ENCODE measurements at places on chromosomes 3 and 15. TPM values are rescaled to one million over a fixed set of nuclear protein-coding genes. Genes with fewer than 3 reads are reported as not detected.

Gene SLC12A8
- 13.7 TPM for total RNA-seq

Gene HCN4
- 9.3 TPM for total RNA-seq

Gene NOX5
- total RNA-seq: not detected

Gene GXYLT2
- 5.6 TPM for total RNA-seq

GRCh38 chr15:76987276-76987675, 7.7 kb upstream of the PSTPIP1 start:
- no peak for DNase-seq

GRCh38 chr15:88142121-88142520, 114.4 kb downstream of the NTRK3 start:
- no peak for DNase-seq

GRCh38 chr15:66080717-66081398, 172.7 kb downstream of the MEGF11 start:
- no peak for DNase-seq

DNA sequence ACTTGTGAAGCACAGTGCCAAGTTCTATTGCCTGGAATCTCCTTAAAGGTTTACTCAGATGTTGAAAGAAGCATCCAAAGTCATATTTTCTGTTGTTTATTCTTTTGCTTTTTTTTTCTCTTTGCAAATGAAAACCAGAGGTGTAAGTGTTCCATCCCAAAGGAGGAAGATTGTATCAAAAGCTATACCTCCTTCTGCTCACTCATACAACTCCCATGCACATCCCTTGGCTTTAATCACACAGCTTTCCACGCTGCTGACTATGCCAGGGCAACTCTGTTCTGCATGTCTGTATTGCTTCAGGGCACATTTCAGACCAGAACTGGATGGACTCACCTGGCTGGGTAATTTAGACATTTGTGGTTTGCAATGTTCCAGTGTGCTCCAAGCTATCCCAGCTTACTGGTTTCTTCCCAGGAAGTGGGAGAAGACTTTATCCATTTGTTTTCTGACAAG, 399.6 kb upstream of the TBL1XR1 start:
- no peak for DNase-seq

Data from H1 (cell line).